ENCODE measurements at places on chromosomes 4 and X.

DNA sequence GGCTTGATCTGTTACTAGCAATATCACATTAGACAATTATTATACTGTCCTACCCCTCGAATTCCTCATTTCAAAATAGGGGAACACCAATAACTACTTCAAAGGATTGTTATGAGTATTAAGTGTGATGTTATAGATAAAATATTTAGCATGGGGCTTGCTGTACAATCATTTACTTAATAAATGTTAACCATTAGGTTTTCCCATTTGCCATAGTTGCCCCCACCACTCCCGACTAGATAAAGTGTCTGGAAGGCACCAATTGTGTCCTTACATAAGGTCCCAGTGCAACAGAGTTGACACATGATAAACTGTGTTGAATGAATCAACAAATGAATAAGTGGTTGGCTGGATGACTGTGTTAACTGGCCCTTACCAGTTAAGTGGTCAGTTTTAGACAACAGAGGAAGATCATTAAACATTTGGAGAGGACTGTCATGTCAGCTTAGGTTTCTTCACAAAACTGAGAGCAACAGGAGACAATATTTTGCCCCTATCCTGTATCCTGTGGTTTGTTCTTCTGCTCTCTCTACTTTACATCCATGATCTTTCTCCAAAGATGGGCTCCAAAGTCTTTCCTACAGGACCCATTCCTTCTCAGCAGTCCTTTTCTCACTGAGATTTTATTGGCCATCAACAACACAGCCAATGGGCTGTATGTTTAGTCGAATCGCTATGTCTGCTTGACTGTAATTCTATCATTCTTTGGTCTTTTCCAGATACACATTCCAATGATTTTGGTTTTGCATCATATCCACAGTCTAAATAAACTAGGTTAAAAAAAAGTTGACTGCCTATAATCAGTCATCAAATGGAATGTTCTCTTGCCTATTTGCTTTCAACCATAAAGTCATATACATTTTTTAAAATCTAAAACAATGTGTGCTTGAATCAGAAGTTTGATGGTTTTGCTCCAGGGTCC is 74.4 kb downstream of the RNF150 start:
- no peak for DNase-seq

DNA sequence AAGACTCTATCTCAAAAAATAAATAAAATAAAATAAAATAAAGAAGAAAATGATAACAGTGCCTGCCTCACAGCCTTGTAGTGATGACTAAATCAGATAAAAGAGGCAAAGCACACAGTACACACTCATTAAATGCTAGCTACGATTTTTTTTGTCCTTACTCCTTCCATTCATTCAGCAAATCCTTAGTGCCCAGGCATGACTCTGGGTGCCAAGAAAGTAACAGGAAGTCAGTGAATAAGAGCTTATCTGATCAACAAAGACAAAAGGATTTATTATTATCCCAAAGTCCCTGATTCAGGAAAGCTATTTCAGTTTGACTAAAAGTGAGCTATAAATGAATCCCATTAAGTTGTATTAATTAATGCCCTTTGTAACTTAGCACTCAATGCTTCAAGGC is 92.7 kb downstream of the SH3KBP1 start:
- DNase-seq = no peak

DNA sequence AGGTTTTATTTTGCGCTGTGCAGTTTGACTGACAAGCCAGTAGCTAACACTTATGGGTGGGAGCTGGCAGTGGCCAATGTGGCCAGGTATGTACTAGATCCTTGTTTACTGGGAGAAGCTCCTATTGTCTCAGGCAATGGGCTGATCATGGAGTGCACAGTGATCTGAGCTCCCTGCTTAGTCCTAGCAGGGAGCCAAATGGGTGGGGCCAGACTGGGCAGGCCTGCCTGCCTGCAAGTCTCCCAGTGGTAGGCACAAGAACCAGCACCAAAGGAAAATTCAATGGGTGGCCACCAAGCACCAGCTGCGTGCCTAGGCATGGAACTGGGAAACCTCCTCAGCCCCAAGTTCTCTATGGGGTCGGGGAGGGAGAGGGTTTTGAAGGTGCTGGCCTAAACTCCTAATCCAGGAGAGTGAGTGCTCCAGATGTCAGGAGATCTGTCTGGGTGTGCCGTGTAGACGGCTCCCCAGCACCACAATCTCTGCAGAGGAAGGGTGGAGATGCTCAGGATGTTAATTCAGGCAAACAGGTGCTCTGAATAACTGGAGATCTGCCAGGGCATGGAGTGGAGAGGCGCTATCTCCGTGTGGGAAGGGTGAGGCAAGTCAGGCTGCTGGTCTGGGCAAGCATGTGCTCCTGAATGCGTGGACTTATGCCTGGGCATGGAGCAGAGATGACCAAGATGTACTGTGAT is 48.2 kb downstream of the SPCS3 start:
- DNase-seq = no peak

DNA sequence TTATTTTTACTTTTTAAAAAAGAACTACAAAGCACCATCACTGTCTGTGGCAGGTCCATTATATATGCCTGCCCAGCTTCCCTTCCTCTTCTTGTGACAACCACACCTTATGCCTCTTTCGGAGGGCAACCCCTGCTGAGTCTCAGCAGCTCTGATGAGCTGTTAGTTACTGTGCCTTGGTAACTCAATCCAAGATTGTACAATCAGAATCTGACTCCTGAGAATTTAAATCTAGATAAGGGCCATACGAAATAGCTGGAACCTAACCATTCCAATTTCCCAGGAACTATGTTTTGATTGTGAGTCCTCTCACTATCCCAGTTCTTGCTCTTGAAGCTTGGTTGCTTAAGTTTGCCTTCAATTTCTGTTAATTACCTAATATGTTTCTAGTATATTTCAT is 61.9 kb downstream of the ADAMTS3 start:
- no peak for DNase-seq

All from memory B cell (primary cell).